ENCODE measurements at places on chromosomes 5 and 9. TPM values are rescaled to one million over a fixed set of nuclear protein-coding genes. Genes with fewer than 3 reads are reported as not detected.

The FAM153A gene
- 3.7 TPM for total RNA-seq

The SPAG8 gene
- total RNA-seq: 2.9 TPM

The KIF4B gene
- not detected for total RNA-seq

- no peak for DNase-seq
- no peak overlapping the region for H3K4me3 ChIP-seq
- H3K27ac ChIP-seq: no peak overlapping the region
- H3K4me1 ChIP-seq: no peaks in the 10 kb centered on the region
Observed at GRCh38 chr5:161023551-161023950, 171.5 kb upstream of the ATP10B start.

DNA sequence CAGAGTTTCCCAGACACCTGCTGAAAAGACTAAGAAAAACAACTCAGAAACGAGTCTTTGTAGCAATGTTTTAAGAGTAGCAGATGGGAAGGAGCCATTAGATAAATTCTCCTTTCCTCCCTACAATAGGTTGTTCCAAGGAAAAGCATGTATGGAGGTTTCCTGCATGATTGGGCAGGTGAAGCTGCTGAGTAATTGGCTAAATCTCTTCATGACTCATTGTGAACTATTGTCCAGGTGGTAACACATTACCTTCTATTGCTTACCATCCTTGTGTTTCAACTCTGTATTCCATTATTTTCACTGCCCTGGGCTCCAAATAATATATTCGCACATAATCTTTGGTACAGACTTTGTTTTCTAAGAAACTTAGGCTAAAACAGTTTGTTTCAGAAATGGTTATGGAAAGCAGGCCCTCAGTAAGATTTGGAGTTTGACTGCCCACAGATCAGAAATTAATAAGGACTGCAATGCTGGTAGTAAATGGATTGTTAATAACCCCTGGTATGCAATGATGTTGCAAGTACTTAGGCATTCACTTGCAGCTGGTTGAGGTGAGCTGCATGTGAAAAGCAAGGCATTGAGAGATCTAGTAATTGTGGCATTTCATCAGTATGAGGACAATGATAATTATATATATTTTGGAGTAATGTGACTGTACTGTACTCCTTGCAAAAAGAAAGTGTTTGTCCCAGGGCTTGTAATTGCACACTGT, 281.4 kb upstream of the VLDLR start:
- no peaks in the 10 kb centered on the region for H3K36me3 ChIP-seq
- H3K4me1 ChIP-seq: no peaks in the 10 kb centered on the region
- no peak overlapping the region for H3K27ac ChIP-seq
